ENCODE measurements at places on chromosomes 5 and 9.
A peak's percentile ranks its signal among the peaks of the same experiment; 100 is the strongest.

GRCh38 chr5:176619203-176619568, 9.2 kb upstream of the GPRIN1 start:
- peak; percentile 87 for DNase-seq

DNA sequence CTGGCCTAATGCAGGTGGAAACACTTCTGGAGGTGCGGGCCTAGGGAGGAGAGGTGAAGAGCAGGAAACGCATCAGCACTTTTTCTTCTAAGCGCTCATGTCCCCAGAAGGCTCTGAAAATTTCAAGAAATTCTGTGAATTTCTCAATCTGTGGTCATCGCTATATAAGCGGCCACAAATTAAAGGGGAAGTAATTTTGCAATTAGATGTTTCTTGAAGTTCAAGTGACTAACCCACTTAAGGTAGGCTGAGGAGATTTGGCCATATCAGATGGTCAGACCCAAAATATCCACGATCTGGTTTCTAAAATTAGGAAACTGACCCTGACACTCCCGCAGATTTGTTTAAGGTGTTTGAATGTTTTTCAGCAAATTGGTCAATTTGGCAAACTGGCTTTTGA, 16.6 kb upstream of the HMGCR start:
- peak; percentile 14 for DNase-seq

DNA sequence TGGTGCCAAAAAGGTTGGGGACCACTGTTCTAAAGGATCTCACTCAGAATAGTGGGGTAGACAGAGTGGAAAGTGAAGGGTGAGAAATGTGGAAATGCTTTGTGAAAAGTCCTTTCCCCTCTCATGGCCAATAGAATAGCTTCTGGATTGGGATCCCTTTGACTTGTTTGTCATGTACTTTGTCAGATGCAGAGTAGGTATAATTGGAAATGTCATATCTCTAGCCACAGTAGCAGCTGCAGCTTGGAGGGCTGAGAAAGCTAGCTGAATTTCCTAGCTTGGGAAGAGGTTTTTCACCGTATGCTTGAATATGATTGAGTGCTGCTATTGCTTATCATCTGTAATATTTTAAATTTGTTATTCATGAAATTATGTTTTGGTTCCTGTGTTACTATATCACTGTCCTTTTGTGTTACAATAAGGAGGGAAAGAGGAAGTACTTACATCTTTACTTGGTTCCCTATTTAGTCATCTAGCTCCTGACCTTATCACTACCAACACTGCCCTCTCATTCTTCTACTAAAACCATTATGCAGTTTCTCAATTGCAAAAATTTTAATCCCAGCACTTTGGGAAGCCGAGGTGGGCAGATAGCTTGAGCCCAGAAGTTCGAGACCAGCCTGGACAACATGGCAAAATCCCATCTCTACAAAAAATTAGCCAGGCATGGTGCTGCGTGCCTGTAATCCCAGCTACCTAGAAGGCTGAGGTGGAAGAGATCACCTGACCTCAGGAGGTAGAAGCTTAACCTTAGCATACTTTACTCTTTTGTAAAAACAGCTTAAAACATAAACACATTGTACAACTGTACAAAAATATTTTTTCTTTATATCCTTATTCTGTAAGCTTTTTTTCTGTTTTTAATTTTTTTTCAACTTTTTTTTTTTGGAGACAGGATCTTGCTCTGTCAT, 12.4 kb downstream of the SLC30A5 start:
- no peak for DNase-seq

GRCh38 chr5:127970081-127970480, 113.5 kb upstream of the SLC12A2 start:
- no peak for DNase-seq

- DNase-seq = no peak
Observed at GRCh38 chr5:95406426-95407090, 15.4 kb downstream of the FAM81B start.

- no peak for DNase-seq
Observed at GRCh38 chr5:168847511-168848073, 268.4 kb upstream of the PANK3 start.

- DNase-seq = no peak
Observed at GRCh38 chr5:72314571-72315172, 5.4 kb downstream of the MRPS27 start.
